Osteocyte (in vitro differentiated cells): ENCODE measurements at places on chromosomes 11 and 22. TPM values are rescaled to one million over a fixed set of nuclear protein-coding genes. Genes with fewer than 3 reads are reported as not detected.
A peak's percentile ranks its signal among the peaks of the same experiment; 100 is the strongest.

- H3K27ac ChIP-seq: peak within 1 kb of the TSS; percentile 69
- no peak for DNase-seq
- H3K36me3 ChIP-seq: no peaks in the 10 kb centered on the region
- peaks cover 25% of the 10 kb centered on the region for H3K4me1 ChIP-seq
- H3K27me3 ChIP-seq: no peaks in the 10 kb centered on the region
- no peak within 1 kb of the TSS for H3K4me3 ChIP-seq
Measured at GRCh38 chr11:10568486-10568941, at the start of gene LYVE1. LYVE1 (minus strand) TSS chr11:10568665; CDS start chr11:10568532, 133 bp downstream.

DNA sequence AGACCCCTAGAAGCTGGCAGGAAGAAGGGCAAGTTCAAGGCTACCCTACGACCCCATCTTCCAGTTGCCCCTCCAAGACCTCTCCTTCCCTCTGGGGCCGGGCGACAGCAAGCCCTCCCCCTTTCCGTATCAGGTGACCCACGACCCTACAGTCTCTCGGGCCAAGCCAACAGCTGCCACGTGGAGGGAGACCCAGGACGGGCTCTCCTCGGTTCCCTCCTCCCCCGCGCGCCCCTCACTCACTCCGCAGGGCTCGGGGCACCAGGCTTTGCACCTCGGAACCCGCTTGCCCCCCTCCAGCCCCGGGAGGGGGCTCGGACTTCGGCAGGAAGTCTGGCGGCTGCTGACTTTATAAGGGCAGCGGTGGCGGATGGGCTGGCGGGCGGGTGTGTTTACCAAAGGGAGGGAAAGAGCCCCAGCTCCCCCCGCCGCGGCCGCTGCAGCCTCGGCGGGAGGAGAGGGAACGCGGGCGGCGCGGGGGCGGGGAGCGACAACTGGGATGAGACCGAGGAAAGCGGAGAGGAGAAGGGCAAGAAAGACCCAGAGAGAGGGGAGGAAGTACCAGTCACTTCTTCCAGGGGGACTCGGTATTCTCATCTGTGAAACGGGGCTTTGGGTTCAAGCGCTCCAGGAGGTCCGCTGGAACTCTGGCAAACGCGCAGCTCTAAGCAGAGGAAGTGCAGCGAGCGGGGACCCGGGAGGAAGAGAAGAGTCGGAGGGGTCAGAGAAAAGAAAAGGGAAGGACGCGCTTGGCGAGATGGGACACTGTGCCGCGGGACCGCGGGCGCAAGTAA lies 767 bp downstream of the SLC43A1 start:
- H3K4me3 ChIP-seq: peak overlapping the region; percentile 97
- peak overlapping the region; percentile 71 for H3K27ac ChIP-seq
- H3K36me3 ChIP-seq: no peaks in the 10 kb centered on the region
- no peaks in the 10 kb centered on the region for H3K27me3 ChIP-seq

DNA sequence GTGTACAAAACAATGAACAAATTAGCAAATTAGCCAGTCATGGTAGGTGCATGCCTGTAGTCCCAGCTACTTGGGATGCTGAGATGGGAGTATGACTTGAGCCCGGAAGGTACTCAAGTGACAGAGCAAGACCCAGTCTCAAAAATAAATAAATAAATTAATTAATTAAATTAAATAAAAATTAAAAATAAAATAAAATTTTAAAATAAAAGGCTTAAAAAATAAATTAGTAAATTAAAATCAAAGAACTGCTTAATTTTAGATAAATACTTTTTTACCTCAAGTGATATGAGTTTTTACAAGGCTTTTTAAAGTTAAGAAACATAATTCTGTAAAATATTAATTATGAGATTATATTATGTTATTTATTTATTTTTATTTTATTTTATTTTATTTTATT lies 50.9 kb upstream of the TSPAN18 start:
- no peak for DNase-seq
- peaks cover 1% of the 10 kb centered on the region for H3K4me1 ChIP-seq
- no peak overlapping the region for H3K27ac ChIP-seq
- peaks cover 52% of the 10 kb centered on the region for H3K27me3 ChIP-seq

GRCh38 chr22:46097268-46097900 lies 52.9 kb upstream of the PPARA start:
- H3K36me3 ChIP-seq: peaks cover 22% of the 10 kb centered on the region
- H3K27me3 ChIP-seq: no peaks in the 10 kb centered on the region
- no peak overlapping the region for H3K4me3 ChIP-seq
- no peak for DNase-seq
- H3K27ac ChIP-seq: peak overlapping the region; percentile 62
- peaks cover 33% of the 10 kb centered on the region for H3K4me1 ChIP-seq

GRCh38 chr11:130633466-130633865 lies 185.0 kb downstream of the ADAMTS15 start:
- no peak overlapping the region for H3K4me3 ChIP-seq
- H3K27me3 ChIP-seq: no peaks in the 10 kb centered on the region
- no peaks in the 10 kb centered on the region for H3K36me3 ChIP-seq
- H3K27ac ChIP-seq: peak overlapping the region; percentile 89
- H3K4me1 ChIP-seq: peaks cover 65% of the 10 kb centered on the region

- H3K27me3 ChIP-seq: no peaks in the 10 kb centered on the region
- H3K4me3 ChIP-seq: no peak overlapping the region
- peak; percentile 66 for DNase-seq
- no peaks in the 10 kb centered on the region for H3K36me3 ChIP-seq
- no peak overlapping the region for H3K27ac ChIP-seq
Measured at GRCh38 chr22:30832407-30832987, 136.1 kb downstream of the MORC2 start.

DNA sequence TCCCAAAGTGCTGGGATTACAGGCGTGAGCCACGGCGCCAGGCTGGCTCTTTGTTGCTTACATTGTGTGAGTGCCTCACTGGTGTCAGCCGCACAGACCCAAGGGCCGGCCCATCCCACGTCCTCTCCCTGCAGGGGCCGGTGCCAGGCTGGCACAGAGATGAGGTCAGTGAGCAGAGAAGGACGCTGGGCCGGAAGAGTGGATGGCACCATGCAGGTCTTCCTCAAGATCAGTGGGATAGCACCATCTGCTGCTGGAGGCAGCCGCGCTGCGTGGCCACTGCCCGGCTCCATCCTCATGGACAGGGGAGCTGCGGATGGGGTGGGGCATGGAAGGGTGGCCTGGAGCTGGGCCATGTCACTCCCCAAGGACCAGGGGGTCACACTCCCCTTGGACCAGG lies 22.0 kb upstream of the FGF4 start:
- no peak overlapping the region for H3K4me3 ChIP-seq
- no peaks in the 10 kb centered on the region for H3K4me1 ChIP-seq
- DNase-seq: no peak
- H3K27me3 ChIP-seq: peaks cover 2% of the 10 kb centered on the region
- H3K27ac ChIP-seq: no peak overlapping the region

- no peak for DNase-seq
- H3K4me1 ChIP-seq: no peaks in the 10 kb centered on the region
- no peaks in the 10 kb centered on the region for H3K36me3 ChIP-seq
Measured at GRCh38 chr11:134502153-134502550, 90.1 kb upstream of the B3GAT1 start.

GRCh38 chr11:16312233-16312765 lies 44.0 kb downstream of the SOX6 start:
- no peak overlapping the region for H3K27ac ChIP-seq
- peaks cover 6% of the 10 kb centered on the region for H3K4me1 ChIP-seq
- H3K36me3 ChIP-seq: no peaks in the 10 kb centered on the region
- DNase-seq: no peak
- no peak overlapping the region for H3K4me3 ChIP-seq

GRCh38 chr22:19522190-19522880 lies 1.9 kb downstream of the CLDN5 start:
- no peak overlapping the region for H3K4me3 ChIP-seq
- peaks cover 10% of the 10 kb centered on the region for H3K4me1 ChIP-seq
- H3K27me3 ChIP-seq: peaks cover 11% of the 10 kb centered on the region
- H3K27ac ChIP-seq: no peak overlapping the region

- no peak for DNase-seq
- H3K27ac ChIP-seq: peak overlapping the region; percentile 90
Measured at GRCh38 chr11:12397931-12398334, 20.6 kb downstream of the PARVA start.

GRCh38 chr11:22584976-22585375 lies 40.6 kb downstream of the FANCF start:
- peaks cover 13% of the 10 kb centered on the region for H3K27me3 ChIP-seq
- no peak for DNase-seq
- H3K4me1 ChIP-seq: no peaks in the 10 kb centered on the region
- H3K27ac ChIP-seq: no peak overlapping the region
- H3K4me3 ChIP-seq: no peak overlapping the region

DNA sequence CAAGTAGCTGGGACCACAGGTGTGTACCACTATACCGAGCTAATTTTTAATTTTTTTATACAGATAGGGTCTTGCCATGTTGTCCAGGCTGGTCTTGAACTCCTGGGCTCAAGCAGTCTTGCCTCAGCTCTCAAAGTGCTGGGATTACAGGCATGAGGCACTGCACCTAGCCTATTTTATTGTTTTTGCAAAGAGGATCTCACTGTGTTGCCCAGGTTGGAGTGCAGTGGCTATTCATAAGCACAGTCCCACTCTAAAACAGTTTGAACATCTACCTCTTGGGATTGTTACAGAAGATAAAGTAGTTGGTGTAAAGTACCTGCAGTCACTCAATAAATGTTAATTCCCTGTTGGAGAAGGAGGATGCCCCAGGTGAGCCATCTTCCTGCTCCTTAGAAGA lies 29.1 kb downstream of the XRCC6 start:
- no peak overlapping the region for H3K4me3 ChIP-seq
- H3K4me1 ChIP-seq: no peaks in the 10 kb centered on the region
- no peaks in the 10 kb centered on the region for H3K27me3 ChIP-seq
- peaks cover 37% of the 10 kb centered on the region for H3K36me3 ChIP-seq
- DNase-seq: no peak
- H3K27ac ChIP-seq: no peak overlapping the region

GRCh38 chr22:19942157-19943081 lies 801 bp upstream of the TXNRD2 start:
- H3K27me3 ChIP-seq: no peaks in the 10 kb centered on the region
- no peaks in the 10 kb centered on the region for H3K36me3 ChIP-seq
- peaks cover 42% of the 10 kb centered on the region for H3K4me1 ChIP-seq
- H3K4me3 ChIP-seq: peak overlapping the region; percentile 78
- peak overlapping the region; percentile 100 for H3K27ac ChIP-seq

- no peaks in the 10 kb centered on the region for H3K36me3 ChIP-seq
- H3K27ac ChIP-seq: no peak overlapping the region
- no peak for DNase-seq
Measured at GRCh38 chr11:9047964-9048523, 43.4 kb downstream of the SCUBE2 start.

DNA sequence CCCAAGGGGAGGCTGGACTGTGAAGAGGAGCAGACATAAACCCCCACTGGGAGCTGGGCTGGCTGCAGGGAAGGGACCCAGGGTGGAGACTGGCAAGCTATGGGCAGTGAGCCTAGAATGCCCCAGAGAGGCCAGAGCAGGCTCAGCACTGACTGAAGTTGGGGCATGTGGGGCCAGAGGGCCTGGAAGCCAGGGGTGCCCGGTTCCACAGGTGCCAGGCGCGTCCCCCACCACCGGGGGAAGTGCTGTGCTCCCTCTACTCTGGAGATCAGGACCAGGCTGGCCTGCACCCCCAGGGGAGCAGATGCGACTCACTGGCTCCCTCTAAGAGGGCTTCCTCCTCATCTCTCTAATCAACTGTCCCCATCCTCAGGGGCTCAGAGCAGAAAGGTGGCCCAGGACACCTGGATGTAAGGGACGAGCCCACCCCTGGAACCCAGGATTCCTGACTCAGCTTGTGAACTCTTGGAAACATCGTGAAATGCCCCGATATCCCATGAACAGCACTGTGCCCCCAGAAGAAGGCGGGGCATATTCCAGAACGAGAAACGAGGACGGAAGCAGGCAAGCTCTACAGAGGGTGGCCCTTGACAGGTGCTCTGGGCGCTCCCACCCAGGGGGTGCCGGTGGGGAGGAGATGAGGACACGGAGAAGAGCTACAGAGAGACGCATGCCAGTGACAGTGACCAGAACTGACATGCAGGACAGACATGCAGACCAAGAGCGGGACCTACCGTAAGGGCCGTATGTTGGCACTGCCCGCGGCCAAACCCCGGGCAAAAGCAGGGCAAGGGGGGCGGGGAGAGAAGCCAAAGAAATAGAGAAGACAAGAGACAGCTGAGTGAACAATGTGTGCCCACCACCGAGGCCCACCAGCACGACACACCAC lies 20.4 kb downstream of the MAFF start:
- no peaks in the 10 kb centered on the region for H3K27me3 ChIP-seq
- no peak overlapping the region for H3K27ac ChIP-seq
- H3K4me3 ChIP-seq: no peak overlapping the region
- no peak for DNase-seq

DNA sequence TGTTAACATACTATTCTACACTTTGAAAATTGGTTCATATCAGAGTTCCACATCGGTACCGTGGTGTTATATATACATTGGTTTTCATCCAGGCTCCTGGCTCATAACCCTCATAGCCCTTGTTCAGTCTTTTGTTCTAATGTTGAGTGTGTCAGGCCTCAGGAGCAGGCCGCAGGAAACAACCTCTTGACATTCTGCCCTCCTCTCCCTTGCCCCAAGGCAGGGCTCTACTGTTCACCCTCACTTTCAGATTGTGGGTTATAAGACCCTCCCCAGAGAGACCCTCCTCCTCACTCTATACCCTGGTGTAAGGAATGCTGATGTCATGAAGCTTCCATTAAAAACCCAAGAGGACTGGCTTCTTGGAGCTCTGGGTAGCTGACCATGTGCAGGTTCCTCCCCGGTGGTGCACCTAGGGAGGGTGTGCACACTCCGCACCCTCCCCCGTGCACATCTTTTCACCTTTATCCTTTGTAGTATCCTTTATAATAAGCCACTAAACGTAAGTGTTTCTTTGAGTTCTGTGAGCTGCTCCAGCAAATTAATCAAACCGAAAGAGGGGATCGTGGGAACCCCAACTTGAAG lies 12.1 kb downstream of the SSH3 start:
- H3K27ac ChIP-seq: no peak overlapping the region
- H3K4me1 ChIP-seq: peaks cover 13% of the 10 kb centered on the region
- H3K27me3 ChIP-seq: no peaks in the 10 kb centered on the region
- peak overlapping the region; percentile 51 for H3K4me3 ChIP-seq
- H3K36me3 ChIP-seq: no peaks in the 10 kb centered on the region

GRCh38 chr22:35506259-35506570 lies 34.4 kb upstream of the RASD2 start:
- H3K4me3 ChIP-seq: no peak overlapping the region
- no peaks in the 10 kb centered on the region for H3K36me3 ChIP-seq
- H3K4me1 ChIP-seq: no peaks in the 10 kb centered on the region

GRCh38 chr11:62491571-62492329 lies 54.9 kb downstream of the AHNAK start:
- peaks cover 3% of the 10 kb centered on the region for H3K36me3 ChIP-seq
- DNase-seq: no peak
- no peaks in the 10 kb centered on the region for H3K4me1 ChIP-seq
- H3K4me3 ChIP-seq: no peak overlapping the region
- H3K27ac ChIP-seq: no peak overlapping the region

GRCh38 chr11:61860054-61860903 lies 31.1 kb downstream of the FADS3 start:
- H3K27me3 ChIP-seq: no peaks in the 10 kb centered on the region
- no peak overlapping the region for H3K4me3 ChIP-seq
- no peaks in the 10 kb centered on the region for H3K4me1 ChIP-seq
- H3K36me3 ChIP-seq: peaks cover 23% of the 10 kb centered on the region
- DNase-seq: no peak
- H3K27ac ChIP-seq: no peak overlapping the region

GRCh38 chr11:80970037-80970436 lies 1529.2 kb upstream of the TENM4 start:
- no peaks in the 10 kb centered on the region for H3K36me3 ChIP-seq
- no peak for DNase-seq
- H3K27ac ChIP-seq: no peak overlapping the region

PDGFD gene
- total RNA-seq: 2.2 and 3.6 TPM in 2 replicates

KCNQ1 gene
- 0.16 TPM in 1 of 2 replicates, not detected in the other for total RNA-seq

PTPRCAP gene
- total RNA-seq: 0.89 and 1.2 TPM in 2 replicates

NXPE1 gene
- total RNA-seq: not detected in 2 replicates

ST13 gene
- 289 and 309 TPM in 2 replicates for total RNA-seq

TMEM258 gene
- total RNA-seq: 137 and 149 TPM in 2 replicates
